Aorta (tissue), 5 donors: ENCODE measurements at places on chromosomes 12 and 14. TPM values are rescaled to one million over a fixed set of nuclear protein-coding genes. Genes with fewer than 3 reads are reported as not detected.

- peak; percentile 64 for DNase-seq
Measured at GRCh38 chr12:19402743-19403431, 36.4 kb upstream of the AEBP2 start.

DBX2 gene
- total RNA-seq: 0.19 TPM

GRCh38 chr14:74425525-74426201 lies 347 bp downstream of the SYNDIG1L start:
- DNase-seq: no peak

GRCh38 chr12:28925719-28926376 lies 223.2 kb upstream of the FAR2 start:
- no peak for DNase-seq

DNA sequence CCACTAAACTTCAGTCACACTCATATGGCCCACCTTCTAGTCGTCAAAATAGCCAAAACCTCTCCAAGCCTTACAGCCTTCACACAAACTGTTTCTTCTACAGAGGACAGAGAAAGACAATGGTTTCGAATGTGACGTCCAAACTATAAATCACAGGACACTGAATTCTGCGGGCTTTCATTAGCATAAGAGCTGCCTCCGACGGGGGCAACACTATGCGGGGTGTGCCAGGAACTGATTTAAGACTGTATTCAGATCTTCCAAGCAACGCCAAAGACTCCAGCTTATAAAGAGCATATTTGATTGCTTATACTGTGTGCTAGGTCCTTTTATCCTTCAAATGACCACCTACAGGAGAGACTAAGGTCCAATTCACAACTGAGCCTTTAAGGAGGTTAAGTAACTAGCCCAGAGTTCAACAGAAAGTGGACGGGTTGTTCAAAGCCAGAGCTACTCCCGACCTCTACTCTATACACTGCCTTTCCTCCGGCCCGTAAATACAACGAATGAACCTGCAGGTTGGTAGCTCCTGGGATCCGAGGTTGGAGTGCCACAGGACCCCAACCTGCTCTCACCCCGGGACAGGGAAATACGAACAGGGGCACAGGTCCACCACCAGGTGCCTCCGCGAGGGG lies 575 bp downstream of the L2HGDH start:
- DNase-seq: no peak
